ENCODE measurements at places on chromosomes 2 and 18. TPM values are rescaled to one million over a fixed set of nuclear protein-coding genes. Genes with fewer than 3 reads are reported as not detected.

DNA sequence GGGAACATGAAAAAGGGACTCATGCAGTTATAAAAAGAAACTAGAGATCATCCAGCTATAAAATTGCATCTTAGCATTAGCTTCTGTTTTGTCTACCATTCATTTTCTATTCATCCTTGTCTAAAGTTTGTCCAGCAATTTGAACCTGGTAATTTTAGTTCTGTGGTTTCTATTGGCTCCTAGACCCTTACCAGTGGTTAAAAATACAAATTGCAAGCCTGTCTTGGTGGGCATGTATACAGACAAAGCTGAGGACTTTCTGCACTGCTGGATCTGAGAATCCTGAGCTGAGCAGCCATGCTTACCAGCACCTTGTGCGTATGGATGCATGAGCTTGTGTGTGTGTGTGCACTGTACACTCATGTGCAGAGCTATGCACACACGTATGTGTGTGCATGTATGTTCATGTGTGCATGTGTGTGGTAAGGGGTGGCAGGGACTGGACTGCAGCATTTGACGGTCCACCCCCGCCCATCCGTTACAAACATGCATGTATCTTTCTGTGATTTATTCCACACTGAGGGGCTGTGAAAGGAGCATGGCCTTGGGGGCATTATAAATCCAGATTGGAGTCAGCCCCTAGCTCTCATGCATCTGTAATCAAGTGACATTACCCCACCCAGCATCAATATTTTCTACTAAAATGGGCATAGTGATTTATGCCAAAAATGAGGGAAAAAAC is 144.7 kb downstream of the FAM210A start:
- H3K27me3 ChIP-seq: peaks cover 1% of the 10 kb centered on the region
- no peak overlapping the region for H3K4me3 ChIP-seq
- no peak for DNase-seq
- no peak overlapping the region for H3K27ac ChIP-seq

DNA sequence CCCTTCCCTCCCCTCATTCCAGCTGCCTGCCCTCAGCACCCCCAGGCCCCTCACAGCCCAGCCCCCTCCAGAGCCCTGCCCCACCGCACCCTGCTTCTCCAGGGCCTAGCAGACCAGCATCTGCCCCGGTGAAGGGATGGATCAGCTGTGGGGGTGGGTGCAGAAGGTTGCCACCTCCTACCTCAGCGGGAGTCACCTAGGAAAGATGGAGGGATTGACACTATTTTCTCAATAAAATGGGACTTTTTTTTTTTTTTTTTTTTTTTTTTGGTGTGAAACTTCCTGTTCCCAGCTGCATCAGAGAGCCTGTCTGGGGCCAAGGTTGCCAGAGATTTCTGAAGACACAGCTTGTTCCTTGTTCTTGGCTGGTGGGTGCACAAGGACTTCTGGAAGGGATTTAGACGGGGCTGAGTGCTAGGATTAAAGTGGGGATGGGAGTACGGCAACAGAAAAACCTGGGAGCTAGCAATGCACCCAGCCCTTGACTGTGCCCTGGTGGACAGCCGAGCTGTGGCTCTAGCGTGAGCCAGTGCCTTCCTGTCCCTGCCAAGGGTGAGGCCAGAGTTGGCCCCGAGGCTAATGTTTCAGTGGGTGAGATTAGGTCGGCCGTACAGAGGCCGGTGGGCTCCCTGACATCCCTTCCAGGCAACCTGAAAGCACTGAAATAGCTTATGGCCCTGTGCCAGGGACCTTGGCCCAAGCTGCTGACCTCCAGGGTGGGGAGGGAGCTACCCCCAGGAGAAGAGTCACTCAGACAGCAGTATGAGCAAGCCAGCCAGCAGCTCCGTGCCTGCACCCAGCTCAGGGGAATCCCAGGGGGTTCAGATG is 4.6 kb downstream of the B3GNT7 start:
- DNase-seq: no peak
- no peaks in the 10 kb centered on the region for H3K36me3 ChIP-seq
- H3K4me3 ChIP-seq: no peak overlapping the region
- H3K4me1 ChIP-seq: peaks cover 10% of the 10 kb centered on the region
- no peak overlapping the region for H3K27ac ChIP-seq
- H3K27me3 ChIP-seq: peaks cover 16% of the 10 kb centered on the region

Gene SULT1C3
- total RNA-seq: not detected

DNA sequence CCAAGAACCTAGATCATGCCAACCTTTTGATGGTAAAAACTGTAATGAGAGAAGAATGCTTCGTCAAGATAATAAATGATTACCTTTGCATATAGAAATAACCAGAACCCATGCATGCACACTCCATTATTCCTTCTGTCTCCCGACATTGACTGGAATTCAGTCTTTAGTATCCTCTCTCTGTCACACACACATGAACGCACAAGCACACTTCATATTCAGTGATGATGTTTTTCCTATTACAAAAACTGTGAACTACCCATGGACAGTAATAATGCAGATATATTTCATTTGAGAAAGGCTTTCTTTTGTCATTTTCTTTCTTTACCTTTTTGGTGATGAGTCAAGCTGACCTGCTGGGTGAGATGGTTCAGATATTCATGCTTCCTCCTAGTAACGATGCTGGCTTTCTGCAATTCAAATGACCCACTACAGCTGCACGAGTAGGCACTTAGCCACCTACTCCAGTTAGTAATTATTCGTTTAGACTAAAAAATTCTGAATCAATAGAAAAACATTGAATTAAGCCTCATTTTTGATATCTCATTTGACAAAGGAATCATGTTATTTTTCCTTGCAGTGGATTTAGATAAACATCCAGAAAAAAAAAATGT is 382.2 kb downstream of the TGIF1 start:
- no peaks in the 10 kb centered on the region for H3K36me3 ChIP-seq
- H3K4me1 ChIP-seq: no peaks in the 10 kb centered on the region
- H3K4me3 ChIP-seq: no peak overlapping the region

DNA sequence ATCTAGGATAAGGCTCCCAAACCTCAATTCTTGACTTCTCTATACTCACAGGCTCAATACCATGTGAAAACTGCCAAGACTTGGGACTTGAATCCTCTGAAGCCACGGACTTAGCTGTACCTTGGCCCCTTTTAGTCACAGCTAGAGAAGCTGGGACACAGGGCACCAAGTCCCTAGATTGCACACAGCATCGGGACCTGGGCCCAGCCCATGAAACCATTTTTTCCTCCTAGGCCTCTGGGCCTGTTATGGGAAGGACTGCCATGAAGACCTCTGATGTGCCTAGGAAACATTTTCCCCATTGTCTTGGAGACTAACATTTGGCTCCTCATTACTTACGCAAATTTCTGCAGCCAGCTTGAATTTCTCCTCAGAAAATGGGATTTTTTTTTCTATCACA is 1011.8 kb upstream of the DDX18 start:
- H3K4me1 ChIP-seq: no peaks in the 10 kb centered on the region
- no peak overlapping the region for H3K27ac ChIP-seq
- H3K27me3 ChIP-seq: no peaks in the 10 kb centered on the region
- DNase-seq: no peak
- H3K4me3 ChIP-seq: no peak overlapping the region

- H3K36me3 ChIP-seq: no peaks in the 10 kb centered on the region
- H3K27ac ChIP-seq: no peak overlapping the region
- no peak for DNase-seq
- H3K4me1 ChIP-seq: no peaks in the 10 kb centered on the region
- no peaks in the 10 kb centered on the region for H3K27me3 ChIP-seq
Measured at GRCh38 chr2:122704109-122704563, 948.7 kb downstream of the TSN start.

DNA sequence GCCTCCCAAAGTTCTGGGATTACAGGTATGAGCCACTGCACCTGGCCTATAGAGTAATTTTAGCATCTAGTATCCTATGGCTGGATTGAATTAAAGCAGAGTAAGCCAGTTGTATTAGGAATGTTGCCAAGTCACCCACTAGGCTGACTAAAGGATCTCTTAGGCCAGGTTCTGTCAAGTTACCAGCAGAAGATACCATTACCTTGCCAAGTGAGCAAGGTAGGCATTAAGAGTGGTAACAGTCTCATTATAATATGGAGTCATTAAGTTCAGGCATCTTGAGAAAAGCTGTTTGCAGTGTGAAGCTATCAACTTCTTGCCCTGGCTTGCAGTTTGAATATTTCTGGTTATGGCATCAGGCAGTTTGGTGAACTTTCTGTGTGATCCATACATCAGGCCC is 37.0 kb upstream of the MTCL1 start:
- H3K27me3 ChIP-seq: peaks cover 2% of the 10 kb centered on the region
- H3K27ac ChIP-seq: no peak overlapping the region
- H3K4me1 ChIP-seq: no peaks in the 10 kb centered on the region
- DNase-seq: no peak

GRCh38 chr2:50102383-50102782 is 929.5 kb downstream of the NRXN1 start:
- H3K36me3 ChIP-seq: no peaks in the 10 kb centered on the region
- H3K4me1 ChIP-seq: no peaks in the 10 kb centered on the region
- H3K4me3 ChIP-seq: no peak overlapping the region
- H3K27me3 ChIP-seq: no peaks in the 10 kb centered on the region

- H3K36me3 ChIP-seq: no peaks in the 10 kb centered on the region
- no peak overlapping the region for H3K27ac ChIP-seq
- H3K4me3 ChIP-seq: no peak overlapping the region
- peaks cover 12% of the 10 kb centered on the region for H3K4me1 ChIP-seq
- H3K27me3 ChIP-seq: no peaks in the 10 kb centered on the region
- DNase-seq: no peak
Measured at GRCh38 chr2:149538138-149538833, 49.3 kb downstream of the MMADHC start.

DNA sequence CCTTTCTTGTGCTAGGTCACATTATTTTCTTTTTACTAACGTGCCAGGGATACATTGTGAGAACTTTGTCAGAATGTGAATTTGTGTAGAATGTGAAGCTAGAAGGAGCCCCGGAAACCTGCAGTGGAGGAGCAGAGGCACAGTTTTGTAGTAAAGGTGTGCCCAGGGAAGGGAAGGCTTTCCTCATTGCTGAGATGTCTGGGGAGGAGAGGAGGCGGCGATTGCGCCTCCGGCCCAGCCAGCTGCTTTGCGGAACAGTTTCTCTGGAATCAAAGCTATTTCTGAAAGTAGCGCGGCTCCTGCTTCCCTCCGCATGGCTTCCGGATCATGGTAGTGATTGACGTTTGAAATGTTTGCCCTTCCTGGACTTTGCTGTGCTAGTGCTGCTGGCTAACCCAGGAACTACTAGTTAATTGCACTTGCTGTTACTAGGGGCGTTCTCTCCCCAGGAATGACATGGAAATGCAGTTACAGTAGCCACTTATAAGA is 83.1 kb upstream of the RBM44 start:
- peaks cover 74% of the 10 kb centered on the region for H3K4me1 ChIP-seq
- H3K27ac ChIP-seq: peak overlapping the region; percentile 14
- peaks cover 24% of the 10 kb centered on the region for H3K36me3 ChIP-seq
- no peak overlapping the region for H3K4me3 ChIP-seq

- DNase-seq: no peak
- H3K27ac ChIP-seq: no peak overlapping the region
- H3K4me1 ChIP-seq: no peaks in the 10 kb centered on the region
- H3K36me3 ChIP-seq: no peaks in the 10 kb centered on the region
Measured at GRCh38 chr2:20141056-20141762, 83.7 kb downstream of the SDC1 start.

Gene SFT2D3
- 3.6 TPM for total RNA-seq

Gene DNAJC5G
- 0.19 TPM for total RNA-seq

Gene ONECUT2
- not detected for total RNA-seq

Gene ZNF407
- total RNA-seq: 10.5 TPM

GRCh38 chr2:229652796-229653195 is 61.6 kb downstream of the DNER start:
- H3K4me1 ChIP-seq: no peaks in the 10 kb centered on the region
- H3K4me3 ChIP-seq: no peak overlapping the region
- H3K27me3 ChIP-seq: peaks cover 13% of the 10 kb centered on the region
- H3K36me3 ChIP-seq: no peaks in the 10 kb centered on the region
- H3K27ac ChIP-seq: no peak overlapping the region

Gene ALPP
- total RNA-seq: not detected

- no peaks in the 10 kb centered on the region for H3K4me1 ChIP-seq
- peaks cover 36% of the 10 kb centered on the region for H3K36me3 ChIP-seq
- H3K27me3 ChIP-seq: no peaks in the 10 kb centered on the region
- DNase-seq: no peak
- no peak overlapping the region for H3K4me3 ChIP-seq
- no peak overlapping the region for H3K27ac ChIP-seq
Measured at GRCh38 chr2:15448250-15448839, 112.8 kb downstream of the NBAS start.

- no peak overlapping the region for H3K4me3 ChIP-seq
- no peaks in the 10 kb centered on the region for H3K36me3 ChIP-seq
- H3K27me3 ChIP-seq: no peaks in the 10 kb centered on the region
- peaks cover 22% of the 10 kb centered on the region for H3K4me1 ChIP-seq
Measured at GRCh38 chr18:58645398-58645797, 16.5 kb upstream of the ALPK2 start.

- H3K4me3 ChIP-seq: peak overlapping the region; percentile 21
- H3K27me3 ChIP-seq: no peaks in the 10 kb centered on the region
- no peak overlapping the region for H3K27ac ChIP-seq
- no peak for DNase-seq
- H3K36me3 ChIP-seq: peaks cover 38% of the 10 kb centered on the region
Measured at GRCh38 chr2:240134466-240134865, 1.6 kb downstream of the COPS9 start.

GRCh38 chr2:179422037-179422643 is 157.5 kb upstream of the SESTD1 start:
- no peaks in the 10 kb centered on the region for H3K4me1 ChIP-seq
- peak; percentile 66 for DNase-seq

DNA sequence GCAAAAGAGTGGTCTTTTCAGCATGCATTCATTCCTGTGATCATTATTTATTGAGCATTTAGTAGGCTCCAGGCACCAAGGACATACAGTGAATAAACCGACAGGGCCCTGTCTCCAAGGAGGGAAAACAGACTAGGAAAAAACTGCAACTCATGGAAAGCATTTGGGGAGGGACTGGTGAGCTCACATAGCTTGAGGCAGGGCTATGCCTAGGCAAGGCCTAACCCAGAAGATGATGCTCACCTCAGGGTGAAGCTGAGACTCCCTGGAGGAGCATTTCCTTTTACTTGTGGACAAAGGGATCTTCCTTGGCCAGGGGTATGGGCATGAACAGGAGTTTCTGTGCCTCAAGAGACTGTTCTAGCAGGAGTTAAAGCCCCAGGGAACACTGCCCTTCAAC is 3.9 kb downstream of the CXCR1 start:
- peaks cover 12% of the 10 kb centered on the region for H3K4me1 ChIP-seq
- no peak overlapping the region for H3K27ac ChIP-seq
- H3K27me3 ChIP-seq: peaks cover 3% of the 10 kb centered on the region
- DNase-seq: no peak
- H3K36me3 ChIP-seq: no peaks in the 10 kb centered on the region

DNA sequence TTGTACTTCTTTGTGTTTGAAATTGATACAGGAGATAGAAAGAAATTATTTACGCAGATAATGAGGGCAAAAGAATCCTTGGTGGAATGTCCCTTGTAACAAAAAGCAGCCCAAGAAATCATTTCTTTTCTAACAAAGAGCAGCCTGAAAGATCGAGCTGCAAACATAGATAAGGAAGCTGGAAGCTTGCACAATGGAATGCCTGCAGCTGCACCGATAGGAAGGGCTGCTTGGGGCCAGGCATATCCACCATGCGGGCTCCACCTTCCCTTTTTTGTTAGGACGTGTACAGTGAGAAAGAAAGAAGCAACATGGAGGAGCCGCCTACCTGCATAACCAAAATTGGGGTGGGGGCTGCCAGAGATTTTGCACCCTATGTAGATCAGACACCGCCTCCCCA is 568.7 kb downstream of the METTL4 start:
- no peaks in the 10 kb centered on the region for H3K27me3 ChIP-seq
- DNase-seq: no peak

All from activated CD4-positive, alpha-beta memory T cell treated with anti-CD3 and anti-CD28 coated beads for 36 hours (primary cell).